Head of caudate nucleus (tissue), 42 donors: ENCODE measurements at places on chromosomes 1 and 21.

DNA sequence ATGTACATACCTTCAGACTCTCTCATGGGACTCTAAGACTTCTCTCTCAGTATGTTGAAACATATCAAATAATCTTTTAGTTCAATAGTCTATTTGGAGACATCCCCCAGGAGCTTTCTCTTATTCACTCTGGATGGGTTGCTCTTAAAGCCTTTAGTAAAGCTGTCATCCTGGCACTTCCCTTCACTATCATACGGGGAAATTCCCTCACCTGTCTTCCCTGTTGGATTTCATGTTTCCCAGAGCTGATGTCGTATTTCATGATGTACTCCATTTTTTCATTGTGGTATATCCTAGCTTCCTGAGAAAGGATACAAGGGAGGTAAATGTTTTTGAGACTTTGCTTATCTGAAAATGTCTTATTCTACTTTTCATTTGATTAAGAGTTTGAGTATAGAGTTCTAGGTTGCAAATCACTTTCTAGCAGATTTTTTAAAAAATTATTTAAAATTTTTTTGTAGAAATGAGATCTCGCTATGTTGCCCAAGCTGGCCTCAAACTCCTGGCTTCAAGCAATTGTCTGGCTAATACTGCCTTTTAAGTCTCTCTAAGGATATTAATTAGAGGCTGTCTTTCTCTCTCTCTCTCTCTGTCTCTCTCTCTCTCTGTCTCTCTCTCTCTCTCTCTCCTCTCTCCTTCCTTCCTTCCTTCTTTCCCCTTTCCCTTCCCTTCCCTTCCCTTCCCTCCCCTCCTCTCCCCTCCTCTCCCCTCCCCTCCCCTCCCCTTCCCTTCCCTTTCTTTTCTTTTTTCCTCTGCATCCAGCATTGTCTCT is 17.0 kb upstream of the MACF1 start:
- DNase-seq, result no peak

DNA sequence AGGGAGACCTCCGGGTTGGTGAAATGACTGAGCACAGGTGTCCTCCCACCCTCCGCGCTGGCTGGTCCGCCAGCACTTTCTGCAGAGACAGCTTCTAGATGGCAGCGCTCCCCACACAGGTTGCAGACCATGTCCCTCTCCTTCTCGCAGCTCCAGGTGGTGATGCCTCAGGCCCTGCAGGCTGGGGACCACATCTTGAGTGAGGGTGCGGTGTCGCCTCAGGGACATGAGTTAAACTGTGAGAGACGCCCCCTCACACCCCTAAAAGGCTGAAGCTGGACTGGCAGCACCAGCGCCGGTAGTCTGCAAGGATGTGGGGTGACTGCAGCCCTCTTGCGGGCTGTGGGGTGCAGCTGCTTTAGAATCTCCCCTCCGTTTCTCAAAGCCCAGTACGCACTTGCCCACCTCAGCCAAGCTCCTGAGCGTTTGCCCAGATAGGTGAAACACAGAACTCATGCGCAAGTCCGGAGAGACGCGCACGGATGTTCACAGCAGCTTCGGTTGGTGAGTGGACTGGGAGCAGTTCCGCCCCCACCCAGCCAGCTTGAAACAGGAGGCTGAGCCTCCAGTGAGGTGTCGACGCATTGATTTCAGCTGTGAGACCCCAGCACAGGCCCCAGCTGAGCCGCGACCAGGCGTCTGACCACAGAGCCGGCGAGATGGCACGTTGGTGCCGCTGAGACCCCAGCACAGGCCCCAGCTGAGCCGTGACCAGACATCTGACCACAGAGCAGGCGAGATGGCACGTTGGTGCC is 28.6 kb downstream of the COL6A1 start:
- DNase-seq, result no peak

GRCh38 chr1:225454733-225455132 is 26.9 kb upstream of the LBR start:
- no peak for DNase-seq

DNA sequence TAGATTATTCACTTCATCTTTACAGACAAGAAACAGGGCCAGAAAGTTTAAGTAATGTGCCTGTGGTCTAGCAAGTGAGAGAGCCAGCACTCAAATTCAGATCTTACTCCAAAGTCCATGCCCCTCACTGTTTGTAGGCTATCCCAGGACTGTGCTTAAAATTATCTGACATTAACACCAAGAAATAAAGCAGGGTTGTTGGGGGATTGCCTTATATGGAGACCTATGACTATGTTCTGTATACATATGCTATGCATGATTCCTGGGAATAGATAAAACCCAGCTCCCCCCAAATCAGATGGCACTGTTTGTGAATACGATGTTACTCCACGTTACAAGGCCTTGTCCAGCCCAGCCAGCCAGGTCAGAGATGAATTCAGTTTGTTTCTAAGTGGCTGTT is 131.6 kb upstream of the HOOK1 start:
- no peak for DNase-seq

GRCh38 chr1:20184997-20185833 is 681 bp upstream of the UBXN10 start:
- DNase-seq, result no peak

DNA sequence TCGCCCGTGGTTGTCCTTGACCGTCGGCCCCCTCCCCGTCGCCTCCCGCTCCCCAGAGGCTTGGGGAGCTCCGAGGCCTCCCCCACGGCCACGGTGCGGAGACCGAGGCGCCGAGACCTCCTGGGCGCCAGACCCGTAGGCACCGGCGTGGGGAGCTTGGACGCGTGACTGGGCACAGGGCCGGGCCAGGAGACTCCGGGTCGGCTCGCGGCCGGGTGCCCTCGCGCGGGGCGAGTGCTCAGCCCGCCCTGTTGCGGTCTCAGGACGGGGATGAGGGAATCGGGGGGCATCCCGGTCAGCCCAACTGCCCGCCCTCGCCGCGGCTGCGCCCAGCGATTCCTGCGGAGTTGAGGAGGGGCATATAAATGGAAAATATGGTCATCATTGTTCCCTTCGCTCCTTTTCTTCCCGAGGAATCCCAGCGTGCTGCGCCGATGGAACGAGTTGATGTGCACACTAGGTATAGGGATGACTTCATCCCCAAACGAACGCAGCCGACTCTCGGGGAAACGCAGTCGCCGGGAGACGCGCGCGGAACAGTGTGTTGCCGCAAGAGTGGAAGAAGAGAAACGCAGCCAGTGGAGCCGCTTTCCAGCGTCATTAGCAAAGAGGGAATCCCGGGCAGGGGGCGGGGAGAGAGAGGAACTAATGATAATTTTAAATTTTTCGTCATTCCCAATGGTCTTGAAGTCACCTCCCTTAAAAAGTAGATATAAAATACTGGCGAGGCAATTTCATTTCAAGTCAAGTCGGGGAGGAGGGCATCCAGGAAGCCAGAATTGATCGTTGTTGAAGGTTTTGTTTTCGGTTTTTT is 747 bp upstream of the ENAH start:
- DNase-seq, result peak; percentile 62

- DNase-seq, result peak; percentile 62
These were observed 2.7 kb downstream of the ZBTB18 start for GRCh38 chr1:244053831-244054230.

GRCh38 chr1:10671090-10671489 is 125.4 kb downstream of the CASZ1 start:
- DNase-seq, result no peak

- DNase-seq, result no peak
These were observed 37.2 kb downstream of the LRRC8C start for GRCh38 chr1:89670163-89670562.

DNA sequence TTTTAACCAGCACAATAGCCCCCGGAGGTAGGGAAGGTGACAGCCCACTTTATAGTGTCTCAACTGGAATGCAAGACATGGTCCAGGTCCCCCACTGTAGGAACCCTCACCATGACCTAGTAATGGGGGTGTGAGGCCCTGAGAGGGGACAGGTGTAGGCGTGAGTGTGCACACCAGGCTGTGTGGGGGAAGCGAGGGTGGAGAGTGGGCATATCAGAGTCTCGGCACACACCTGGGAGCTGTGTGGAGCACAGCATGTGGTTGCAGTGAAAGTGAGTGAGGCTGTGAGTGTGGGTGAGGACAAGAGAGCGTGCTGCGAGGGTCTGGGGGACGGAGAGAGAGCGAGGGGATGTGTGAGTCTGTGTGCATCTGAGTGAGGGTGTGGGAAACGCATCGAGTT is 17.1 kb upstream of the RSPO1 start:
- DNase-seq, result peak; percentile 8

DNA sequence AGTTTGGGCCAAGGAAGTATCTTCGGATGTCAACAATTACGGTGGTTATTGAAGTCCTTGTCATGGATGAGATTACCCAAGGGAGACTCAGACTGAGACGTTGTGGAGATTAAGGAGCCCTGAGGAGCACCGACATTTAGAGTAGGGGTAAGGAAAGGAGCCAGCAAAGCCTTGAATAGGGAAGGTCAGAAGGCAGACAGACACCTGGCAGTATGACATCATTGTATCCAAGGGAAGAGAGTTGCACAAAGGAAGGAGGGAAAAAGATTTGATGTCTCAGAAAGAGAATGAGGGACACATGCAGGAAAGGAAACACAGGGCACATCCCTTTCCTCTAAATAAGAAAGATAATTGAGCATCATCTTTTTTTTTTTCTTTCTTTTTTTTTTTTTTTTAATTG is 11.7 kb downstream of the LAMC2 start:
- no peak for DNase-seq

DNA sequence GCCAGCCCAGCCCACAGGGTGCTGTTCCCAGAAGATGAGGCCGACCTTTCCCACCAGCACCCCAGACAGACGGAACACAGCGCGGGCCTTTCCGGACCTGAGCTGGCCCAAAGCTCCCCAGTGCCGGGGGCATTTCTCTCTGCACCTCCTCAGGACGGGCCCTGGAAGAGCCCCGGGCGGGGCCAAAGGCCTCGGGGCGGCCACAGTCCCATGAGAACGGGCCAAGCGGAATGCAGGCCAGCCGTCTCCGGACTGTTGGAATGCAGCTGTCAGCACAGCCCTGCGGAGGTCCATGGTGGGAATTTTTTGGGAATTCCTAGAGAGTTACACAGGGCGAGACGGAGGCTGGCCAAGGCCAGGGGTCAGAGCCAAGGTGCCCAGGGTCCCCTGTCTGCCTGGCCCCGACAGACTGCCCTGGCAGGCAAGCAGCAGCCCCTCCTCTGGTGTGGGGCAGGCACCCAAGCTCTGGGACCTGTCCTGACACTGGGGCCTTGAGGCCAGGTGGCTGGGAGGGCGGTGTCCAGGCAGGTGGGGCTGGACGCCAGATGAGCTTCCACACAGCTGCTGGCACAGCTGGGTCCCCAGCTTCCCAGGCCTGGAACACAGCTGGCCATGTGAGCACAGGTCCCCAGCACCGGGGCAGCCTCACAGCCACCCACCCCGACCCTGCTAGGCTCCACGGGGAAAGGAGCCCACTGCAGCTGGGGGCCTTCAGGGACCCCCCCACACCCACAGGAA is 63.0 kb downstream of the MEGF6 start:
- DNase-seq, result no peak

- peak; percentile 46 for DNase-seq
These were observed 1.0 kb upstream of the S100B start for GRCh38 chr21:46605767-46606426.

DNA sequence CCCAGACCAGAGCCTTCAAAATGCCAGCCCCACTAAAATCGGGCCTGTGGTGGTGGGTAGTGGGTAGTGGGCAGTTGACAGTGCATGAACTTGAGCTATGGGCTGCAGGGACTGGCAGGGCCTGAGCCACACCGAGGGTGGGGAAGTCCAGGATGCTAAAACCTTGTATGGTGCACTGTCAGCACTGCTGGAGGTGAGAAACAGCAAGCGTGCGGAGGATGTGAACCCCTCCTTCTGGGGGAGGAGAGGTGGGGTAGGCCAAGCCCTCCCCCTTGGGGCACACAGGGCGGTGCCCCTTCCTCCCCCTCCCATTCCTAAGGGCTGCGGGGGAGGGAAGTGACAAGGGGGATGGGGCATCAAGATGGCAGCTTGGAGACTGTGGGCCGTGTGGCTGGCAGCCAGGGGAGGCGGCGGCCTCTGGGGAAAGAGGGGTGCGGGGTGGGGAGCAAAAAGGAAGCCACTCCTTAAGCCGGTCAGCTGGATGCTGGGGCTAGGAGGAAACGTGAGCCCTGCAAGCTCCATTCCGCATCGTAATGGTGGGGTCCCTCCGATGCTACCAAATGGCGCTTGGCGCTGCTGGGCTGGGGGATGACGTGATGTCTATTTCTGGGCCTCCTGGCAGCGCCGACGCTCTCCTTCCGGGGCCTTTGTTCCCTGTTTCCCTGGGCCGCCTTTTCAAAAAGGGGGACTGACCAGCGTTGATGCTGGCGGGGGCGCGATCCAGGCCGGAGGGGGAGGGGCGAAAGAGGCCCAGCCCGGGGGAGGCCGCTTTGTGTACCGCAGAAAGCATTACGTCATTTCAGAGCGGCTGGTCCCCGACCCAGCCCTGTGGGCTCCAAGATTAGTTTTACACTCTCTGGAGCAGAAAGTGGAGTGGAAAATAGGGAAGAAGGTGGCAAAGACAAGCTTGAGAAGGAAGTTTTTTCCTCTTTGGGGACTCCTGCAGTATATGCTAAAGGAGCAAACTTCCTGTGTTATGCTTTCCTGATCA is 809 bp downstream of the SYT11 start:
- peak; percentile 94 for DNase-seq

- DNase-seq, result no peak
These were observed 1260.1 kb upstream of the ADGRL2 start for GRCh38 chr1:80540596-80540995.

DNA sequence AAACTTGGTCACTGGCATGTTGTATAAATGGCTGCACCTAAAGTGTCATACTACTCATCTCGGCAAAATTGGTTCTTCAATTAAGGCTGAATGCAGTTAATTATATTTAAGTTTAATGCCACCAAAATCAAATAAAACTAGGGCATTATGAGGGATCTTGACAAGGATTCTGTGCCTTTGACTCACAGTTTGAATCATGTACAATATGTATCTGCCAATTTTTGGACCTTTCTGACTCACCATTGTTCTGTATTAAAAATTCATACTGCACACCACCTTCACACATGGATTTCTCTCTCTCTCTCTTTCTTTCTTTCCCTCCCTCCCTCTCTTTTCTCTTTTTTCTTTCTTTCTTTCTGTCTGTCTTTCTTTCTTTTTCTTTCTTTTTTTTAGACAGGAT is 14.1 kb upstream of the STXBP3 start:
- DNase-seq, result no peak

GRCh38 chr1:31382379-31382989 is 9.6 kb upstream of the FABP3 start:
- no peak for DNase-seq

- DNase-seq, result no peak
These were observed 79.2 kb downstream of the EPS15 start for GRCh38 chr1:51439895-51440294.

DNA sequence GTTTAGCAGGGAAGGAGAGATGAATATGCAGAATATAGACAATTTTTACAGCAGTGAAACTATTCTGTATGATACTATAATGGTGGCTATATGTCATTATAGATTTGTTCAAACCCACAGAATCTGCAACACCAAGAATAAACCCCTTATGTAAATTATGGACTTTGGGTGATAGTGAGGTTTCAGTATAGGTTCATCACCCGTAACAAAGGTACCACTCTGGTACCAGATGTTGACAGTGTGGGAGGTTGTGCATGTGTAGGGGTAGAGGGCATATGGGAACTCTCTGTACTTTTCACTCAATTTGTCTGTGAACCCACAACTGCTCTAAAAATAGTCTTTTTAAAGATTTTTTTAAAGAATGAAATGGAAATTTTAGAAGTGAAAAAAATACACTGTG is 29.9 kb upstream of the PRDX6 start:
- no peak for DNase-seq
